Activated T-cell treated with anti-CD3 and anti-CD28 coated beads, Interleukin-2, amount 50 U/mL, for 24 hours (primary cell): ENCODE measurements at places on chromosomes 16 and 17.

- H3K27me3 ChIP-seq: no peaks in the 10 kb centered on the region
- peaks cover 18% of the 10 kb centered on the region for H3K36me3 ChIP-seq
- no peak overlapping the region for H3K27ac ChIP-seq
- H3K4me3 ChIP-seq: no peak overlapping the region
Measured at GRCh38 chr17:78206298-78206697, 7.8 kb upstream of the BIRC5 start.

- DNase-seq: no peak
- H3K27ac ChIP-seq: no peak overlapping the region
- H3K27me3 ChIP-seq: no peaks in the 10 kb centered on the region
Measured at GRCh38 chr17:15479703-15480102, 12.3 kb upstream of the CDRT4 start.

GRCh38 chr16:69407702-69408323 is 16.6 kb upstream of the CYB5B start:
- H3K27me3 ChIP-seq: no peaks in the 10 kb centered on the region
- no peak overlapping the region for H3K27ac ChIP-seq
- DNase-seq: no peak
- peaks cover 15% of the 10 kb centered on the region for H3K4me1 ChIP-seq
- H3K36me3 ChIP-seq: no peaks in the 10 kb centered on the region
- H3K4me3 ChIP-seq: no peak overlapping the region

DNA sequence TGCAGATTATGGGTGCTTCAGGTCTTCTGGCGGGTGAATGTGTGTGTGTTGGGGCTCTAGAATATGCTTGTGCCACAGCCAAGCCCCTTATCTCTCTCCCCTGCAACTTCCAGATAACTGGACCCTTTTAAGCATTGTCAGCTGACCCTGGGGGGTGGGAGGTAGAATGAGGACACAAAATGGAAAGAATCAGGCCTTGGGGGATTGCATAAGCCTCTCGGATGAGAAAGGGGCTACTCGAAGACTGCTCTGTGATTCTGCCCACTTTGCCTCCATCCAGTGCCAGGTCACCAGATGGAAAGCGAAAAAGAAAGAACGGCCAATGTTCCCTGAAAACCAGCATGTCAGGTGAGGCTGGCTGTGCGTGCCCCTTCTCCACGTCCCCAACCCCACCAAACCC is 13.8 kb downstream of the THRA start:
- DNase-seq: no peak
- peaks cover 34% of the 10 kb centered on the region for H3K4me1 ChIP-seq
- H3K27ac ChIP-seq: no peak overlapping the region
- no peaks in the 10 kb centered on the region for H3K27me3 ChIP-seq
- no peak overlapping the region for H3K4me3 ChIP-seq
- H3K36me3 ChIP-seq: peaks cover 19% of the 10 kb centered on the region

DNA sequence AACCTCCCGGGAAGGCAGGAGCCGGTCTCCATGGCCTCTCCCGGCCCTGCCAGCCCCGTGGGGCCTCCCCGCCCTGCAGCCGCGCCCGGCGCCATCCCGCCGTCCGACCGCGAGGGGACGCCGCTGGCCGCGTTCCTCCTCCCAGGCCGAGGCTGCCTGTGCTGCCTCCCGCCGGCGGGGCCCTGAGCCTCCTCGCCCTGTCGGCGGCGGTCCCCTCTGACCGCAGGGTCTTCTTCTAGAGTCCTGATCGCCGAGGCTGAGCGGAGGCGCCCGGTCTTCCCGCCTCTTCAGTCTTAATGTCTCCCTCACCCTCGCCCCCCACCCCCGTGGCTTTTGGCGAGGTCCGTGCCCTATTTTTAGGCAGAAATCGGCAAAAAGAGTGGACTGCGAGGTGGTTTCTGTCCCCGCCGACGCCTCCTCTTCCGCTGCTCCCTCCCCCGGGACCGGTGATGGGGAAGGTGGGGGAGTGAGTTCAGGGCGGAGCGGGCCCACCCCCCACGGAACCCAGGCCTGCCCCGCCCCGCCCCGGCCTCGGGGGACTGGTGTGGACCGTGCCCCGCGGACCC is 794 bp upstream of the CPNE7 start:
- peak; percentile 77 for DNase-seq
- peaks cover 3% of the 10 kb centered on the region for H3K36me3 ChIP-seq
- peak overlapping the region; percentile 57 for H3K27ac ChIP-seq
- H3K27me3 ChIP-seq: peaks cover 29% of the 10 kb centered on the region
- H3K4me1 ChIP-seq: peaks cover 11% of the 10 kb centered on the region

- no peak overlapping the region for H3K27ac ChIP-seq
- H3K4me3 ChIP-seq: peak overlapping the region; percentile 71
- H3K4me1 ChIP-seq: peaks cover 15% of the 10 kb centered on the region
- H3K27me3 ChIP-seq: peaks cover 68% of the 10 kb centered on the region
Measured at GRCh38 chr17:62704381-62704971, 77.0 kb downstream of the MRC2 start.

GRCh38 chr16:77398495-77398894 is 36.3 kb downstream of the ADAMTS18 start:
- H3K36me3 ChIP-seq: no peaks in the 10 kb centered on the region
- peaks cover 25% of the 10 kb centered on the region for H3K27me3 ChIP-seq
- no peak overlapping the region for H3K4me3 ChIP-seq
- no peak overlapping the region for H3K27ac ChIP-seq
- H3K4me1 ChIP-seq: no peaks in the 10 kb centered on the region

DNA sequence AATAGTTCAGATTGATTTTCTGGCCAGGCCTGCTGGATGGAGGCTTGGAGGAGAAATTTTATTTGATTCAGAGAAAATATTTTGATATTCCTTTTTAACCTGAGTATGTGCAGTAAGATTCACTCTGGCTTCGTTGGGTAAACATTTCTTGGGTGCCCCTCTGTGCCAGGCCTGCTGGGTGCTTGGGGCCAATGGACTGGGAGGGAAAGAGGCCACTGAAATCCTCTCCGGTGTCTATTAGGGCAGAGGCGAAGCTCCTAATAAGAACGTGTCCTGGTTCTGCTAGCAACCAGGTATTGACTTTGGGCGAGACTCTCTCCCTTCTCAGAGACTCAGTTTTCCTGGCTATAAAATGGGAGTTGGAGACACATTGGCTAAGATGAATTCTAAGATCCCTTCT is 122.5 kb downstream of the CYLD start:
- no peaks in the 10 kb centered on the region for H3K36me3 ChIP-seq
- DNase-seq: no peak
- H3K27ac ChIP-seq: no peak overlapping the region
- no peaks in the 10 kb centered on the region for H3K4me1 ChIP-seq
- no peak overlapping the region for H3K4me3 ChIP-seq

DNA sequence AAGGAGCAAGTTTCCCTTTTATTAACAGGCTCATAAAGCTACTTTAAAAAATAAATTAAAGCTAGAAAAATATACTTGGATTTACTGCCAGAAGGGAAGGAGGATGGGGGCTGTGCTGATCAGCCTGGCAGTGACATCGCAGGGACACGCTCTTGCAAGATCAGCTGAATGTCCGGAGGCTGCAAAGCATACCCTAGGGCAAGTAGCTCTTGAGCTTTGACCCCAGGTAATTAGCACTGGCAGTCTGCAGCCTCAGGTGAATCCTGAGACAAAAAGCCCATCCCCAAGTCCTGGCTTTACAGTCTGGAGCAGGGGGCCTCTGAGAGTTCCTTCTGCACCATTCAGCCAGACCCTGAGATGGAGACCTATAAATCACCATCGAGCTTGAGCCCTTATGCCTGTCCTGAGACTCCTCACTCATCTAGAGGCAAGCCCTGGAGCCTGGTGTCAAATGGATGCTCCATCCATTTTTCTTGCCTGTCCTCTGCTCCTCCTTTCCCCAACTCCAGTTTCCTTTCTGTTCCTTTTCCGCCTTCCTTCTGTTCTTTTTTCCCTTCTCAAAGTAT is 131.7 kb downstream of the TMEM114 start:
- H3K36me3 ChIP-seq: no peaks in the 10 kb centered on the region
- H3K27me3 ChIP-seq: peaks cover 3% of the 10 kb centered on the region
- DNase-seq: no peak
- no peaks in the 10 kb centered on the region for H3K4me1 ChIP-seq
